ENCODE measurements at places on chromosomes 12 and 14.

GRCh38 chr14:76228138-76228537 lies 76.4 kb downstream of the GPATCH2L start:
- no peak for DNase-seq

- no peak for DNase-seq
Measured at GRCh38 chr14:95341115-95341514, 21.4 kb upstream of the CLMN start.

GRCh38 chr14:95523815-95524448 lies 7.5 kb upstream of the SYNE3 start:
- no peak for DNase-seq

- DNase-seq, result no peak
Measured at GRCh38 chr12:48796976-48797375, 8.1 kb upstream of the ADCY6 start.

GRCh38 chr12:113919791-113920190 lies 46.3 kb downstream of the RBM19 start:
- DNase-seq, result no peak

DNA sequence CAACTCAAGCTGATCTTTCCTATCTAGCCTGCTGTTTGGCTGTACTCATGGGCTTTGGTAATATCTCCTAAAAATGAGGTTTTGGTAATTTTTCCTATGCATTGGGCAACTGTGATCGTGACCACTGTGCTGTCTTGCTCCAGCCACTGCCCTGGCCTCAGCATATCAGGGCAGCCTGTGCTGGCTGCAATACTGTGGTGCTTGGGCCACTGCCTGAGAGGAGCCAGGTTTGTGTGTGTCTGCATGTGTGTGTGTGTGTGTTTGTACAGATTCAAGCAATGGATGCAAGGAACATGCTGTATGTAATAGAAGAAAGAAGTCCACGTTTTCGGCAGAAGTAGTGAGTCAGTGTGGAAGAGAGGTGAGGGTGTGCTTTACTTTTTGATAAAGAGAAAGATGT lies 13.0 kb downstream of the ERG28 start:
- DNase-seq, result peak; percentile 2

DNA sequence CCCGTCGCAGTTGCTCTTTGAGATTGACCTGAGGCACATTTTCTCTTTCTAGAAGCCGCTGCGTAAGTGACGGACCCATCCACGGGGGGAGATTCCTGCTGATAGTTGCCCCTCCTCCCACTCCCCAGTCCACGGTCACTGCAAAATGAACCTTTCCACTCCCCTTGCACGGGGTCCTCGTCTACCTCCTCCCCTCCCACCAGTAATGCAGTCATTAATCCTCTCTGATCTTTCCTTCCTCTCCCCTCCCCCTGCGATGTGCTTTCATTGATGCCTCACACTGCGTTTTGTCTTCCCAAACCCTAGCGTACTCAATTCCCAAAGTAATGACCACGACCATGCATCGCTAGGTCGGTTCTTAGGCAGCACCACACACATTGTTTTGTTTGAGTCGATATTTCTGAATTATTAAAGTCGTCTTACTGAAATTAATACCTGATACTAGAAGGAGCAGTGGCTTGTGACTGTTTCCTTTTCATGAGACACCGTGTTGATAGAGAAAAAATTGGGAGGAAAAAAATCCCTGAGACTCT lies 857 bp downstream of the ETNK1 start:
- DNase-seq, result peak; percentile 38

DNA sequence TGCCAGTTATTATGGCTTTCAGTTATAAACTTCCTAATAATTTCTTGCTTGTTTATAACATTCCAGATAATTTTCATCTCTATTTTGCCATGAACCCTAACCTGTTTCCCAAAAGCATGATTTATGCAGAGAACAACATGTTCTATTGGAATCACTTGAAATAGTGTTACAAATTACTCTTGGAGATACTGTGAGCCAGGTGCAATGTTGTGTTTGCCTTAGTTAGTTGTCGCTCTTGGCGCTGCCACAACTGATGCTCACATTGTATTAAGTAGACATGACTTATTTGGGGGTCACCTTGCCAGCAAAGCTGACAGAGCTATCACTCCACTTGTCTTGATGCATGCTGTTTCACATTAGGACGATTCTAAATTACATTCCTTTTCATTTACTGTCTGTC lies 49.4 kb downstream of the TSPAN8 start:
- no peak for DNase-seq

DNA sequence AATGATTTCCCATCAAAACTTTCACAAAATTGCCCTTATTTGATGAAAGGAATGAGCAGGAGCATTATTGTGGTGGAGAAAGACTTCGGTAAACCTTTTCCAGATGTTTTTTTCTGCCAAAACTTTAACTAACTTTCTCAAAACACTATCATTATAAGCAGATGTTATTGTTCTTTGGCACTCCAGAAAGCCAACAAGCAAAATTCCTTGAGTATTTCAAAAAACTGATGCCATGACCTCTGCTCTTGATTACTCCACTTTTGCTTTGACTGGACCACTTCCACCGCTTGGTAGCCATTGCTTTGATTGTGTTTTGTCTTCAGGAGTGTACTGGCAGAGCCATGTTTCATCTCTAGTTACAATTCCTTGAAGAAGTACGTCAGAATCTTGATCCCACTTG lies 29.7 kb upstream of the RAB21 start:
- no peak for DNase-seq

DNA sequence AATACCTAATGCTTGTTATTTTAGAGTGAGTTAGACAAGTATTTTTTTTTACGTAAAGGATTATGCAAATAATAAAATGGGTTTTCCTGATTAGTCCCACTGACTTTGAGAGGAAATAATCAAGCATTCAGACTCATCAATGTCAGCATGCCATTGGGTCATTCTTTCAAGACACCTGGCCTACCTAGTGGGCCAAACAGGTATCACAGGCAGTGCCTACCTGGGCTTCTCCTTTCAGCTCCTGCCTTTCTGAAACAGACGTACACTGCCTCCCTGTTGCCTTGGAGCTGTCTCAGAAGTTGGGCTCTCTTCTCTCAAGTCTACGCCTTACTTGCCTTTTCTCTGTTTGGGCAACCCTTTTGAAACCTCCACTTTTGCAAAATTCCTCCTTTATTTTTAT lies 545.6 kb downstream of the SNAPC1 start:
- DNase-seq, result no peak

DNA sequence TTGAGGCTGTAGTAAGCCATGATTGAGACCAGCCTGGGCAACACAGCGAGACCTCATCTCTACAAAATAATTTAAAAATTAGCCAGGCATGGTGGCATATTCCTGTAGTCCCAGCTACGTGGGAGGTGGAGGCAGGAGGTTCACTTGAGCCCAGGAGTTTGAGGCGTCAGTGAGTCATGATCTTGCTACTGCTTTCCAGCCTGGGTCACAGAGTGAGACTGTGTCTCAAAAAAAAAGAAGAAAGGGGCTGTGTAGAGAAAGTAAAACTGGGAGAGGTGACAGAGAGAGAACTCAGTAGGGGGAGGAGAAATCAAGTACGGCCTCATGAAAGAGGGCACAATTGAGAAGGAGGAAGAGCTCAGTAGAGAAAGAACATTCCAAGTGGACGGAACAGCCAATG lies 12.4 kb downstream of the TECPR2 start:
- DNase-seq, result no peak

DNA sequence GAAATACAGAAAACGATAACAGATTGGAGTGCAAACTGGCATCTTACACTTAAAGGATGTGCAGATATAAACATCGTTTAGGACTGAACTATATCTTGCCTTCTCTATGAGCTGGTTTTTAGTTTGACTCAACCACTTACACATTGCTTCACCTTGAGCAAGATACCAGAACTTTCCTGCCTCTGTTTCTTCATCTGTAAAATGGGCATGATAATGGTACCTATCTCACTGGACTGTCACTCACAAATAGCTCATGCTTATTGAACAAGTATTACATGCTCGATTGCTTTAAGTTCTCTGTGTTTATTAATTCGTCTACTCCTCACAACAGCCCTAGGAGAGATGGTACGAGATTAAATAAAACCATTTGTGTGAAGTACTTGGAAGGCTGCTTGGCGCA lies 7.7 kb downstream of the FZD10 start:
- DNase-seq, result no peak

DNA sequence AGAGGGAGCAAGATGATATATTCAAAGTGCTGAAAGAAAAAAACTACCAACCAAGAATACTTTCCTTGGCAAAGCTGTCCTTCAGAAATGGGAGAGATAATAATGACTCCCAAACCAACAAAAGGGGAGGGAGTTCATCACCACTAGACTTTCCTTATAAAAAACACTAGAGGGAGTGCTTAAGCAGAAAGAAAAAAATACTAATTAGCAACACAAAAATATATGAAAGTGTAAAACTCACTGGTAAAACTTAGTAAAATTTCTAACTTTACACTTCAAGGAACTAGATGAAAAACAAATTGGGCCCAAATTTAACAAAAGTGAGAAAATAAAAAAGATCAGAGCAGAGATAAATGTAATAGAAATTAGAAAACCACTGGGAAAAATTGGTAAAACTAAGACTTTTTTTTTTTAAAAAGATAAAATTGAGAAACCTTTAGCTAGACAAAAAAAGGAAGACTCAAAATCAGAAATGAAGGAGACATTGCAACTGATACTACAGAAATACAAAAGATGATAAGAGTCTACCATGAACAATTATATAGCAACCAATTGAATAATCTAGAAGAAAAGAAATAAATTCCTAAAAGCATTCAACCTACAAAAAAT lies 60.4 kb upstream of the FAR2 start:
- no peak for DNase-seq

- no peak for DNase-seq
Measured at GRCh38 chr12:72267974-72268373, 4.2 kb upstream of the TRHDE start.

- no peak for DNase-seq
Measured at GRCh38 chr14:66345986-66346385, 140.2 kb upstream of the CCDC196 start.

- DNase-seq, result no peak
Measured at GRCh38 chr12:103877288-103877687, 36.3 kb upstream of the NT5DC3 start.

- DNase-seq, result no peak
Measured at GRCh38 chr12:132268674-132269073, 60.7 kb downstream of the GALNT9 start.

GRCh38 chr14:74265301-74265965 lies 26.2 kb downstream of the VSX2 start:
- no peak for DNase-seq

DNA sequence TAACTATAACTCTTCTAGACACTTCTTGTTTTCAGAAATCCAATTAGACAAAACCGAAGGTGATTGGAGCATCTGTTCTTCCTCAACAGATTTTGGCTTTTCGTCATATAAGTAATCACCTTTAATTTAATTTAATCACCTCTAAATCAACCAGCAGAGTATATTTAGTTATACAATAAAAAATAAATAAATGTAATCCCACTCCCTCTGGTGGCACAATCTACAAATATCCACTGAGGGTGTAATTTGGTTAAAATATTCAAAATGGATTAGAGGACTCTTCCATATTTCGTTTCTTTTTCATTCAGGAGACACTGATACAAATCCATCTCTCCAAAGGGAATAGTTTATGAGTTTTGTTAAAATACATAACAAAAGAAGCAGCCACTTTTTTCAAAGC lies 18.3 kb upstream of the SLC35F4 start:
- DNase-seq, result no peak

DNA sequence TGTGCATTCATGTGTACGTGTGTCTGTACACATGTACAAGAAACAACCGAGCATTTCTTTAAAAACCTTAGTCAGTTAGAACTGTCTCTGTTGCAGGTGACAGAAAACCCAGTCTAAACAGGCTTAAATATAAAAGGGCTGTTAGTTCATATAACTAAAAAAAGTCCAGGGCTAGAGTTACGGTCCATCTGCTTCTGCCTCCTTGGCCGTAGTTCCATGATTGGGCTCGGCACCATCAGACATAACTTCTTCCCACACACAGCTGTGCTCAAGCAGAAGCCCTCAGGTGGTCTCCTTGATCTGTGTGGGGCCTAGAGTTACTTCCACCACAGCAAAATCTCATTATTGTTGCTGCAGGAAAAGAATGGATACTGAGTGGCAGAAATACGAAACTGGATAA lies 34.6 kb downstream of the CKB start:
- DNase-seq, result no peak

- DNase-seq, result no peak
Measured at GRCh38 chr12:106070611-106071010, 68.1 kb downstream of the NUAK1 start.

GRCh38 chr12:89392391-89392790 lies 40.1 kb upstream of the DUSP6 start:
- DNase-seq, result no peak

- DNase-seq, result no peak
Measured at GRCh38 chr14:34853041-34853440, 22.1 kb downstream of the BAZ1A start.

DNA sequence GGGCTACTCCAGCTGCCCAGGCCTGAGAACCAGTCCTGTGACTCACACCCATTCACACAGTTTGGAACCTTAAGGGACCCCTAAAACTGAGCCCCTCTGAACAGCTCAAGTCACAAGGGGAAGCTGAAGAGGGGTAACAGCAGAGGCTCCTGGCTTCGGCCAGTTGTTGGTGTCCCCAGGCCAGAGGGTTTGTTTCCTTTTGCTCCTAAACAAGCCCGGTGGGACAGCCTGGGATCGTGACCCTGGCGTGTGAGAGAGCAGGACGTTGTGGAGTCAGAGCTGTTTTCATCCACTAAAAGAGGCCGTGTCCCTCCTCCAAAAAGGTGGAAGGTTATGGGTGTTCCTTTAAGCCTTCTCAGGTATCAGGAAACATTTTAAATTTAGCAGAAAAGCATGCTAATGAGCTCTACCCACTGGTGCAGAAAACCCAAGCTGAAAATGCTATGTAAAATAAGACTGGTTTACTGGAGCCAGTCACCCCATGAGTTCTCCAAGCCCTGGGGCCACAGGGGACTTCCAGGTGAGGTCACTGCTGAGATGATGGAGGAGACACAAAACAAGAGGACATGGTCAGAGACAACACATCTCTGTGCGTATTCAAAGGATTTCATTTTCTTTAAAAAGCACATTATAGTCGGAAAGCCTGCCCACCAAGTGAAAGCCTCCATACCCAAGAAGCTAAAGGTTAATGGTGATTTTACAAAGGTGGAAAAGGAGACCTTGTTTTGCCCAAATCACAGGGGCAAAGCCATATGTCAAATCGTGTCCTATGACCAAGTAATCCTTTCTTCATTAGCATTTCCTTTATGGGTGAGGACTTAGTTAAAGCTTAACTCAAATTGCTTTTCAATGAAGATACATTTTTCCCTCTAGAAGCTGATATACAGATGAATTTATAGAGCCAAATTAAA lies 14.1 kb downstream of the PRKAB1 start:
- no peak for DNase-seq

GRCh38 chr14:77782202-77782601 lies 17.7 kb upstream of the ADCK1 start:
- no peak for DNase-seq

DNA sequence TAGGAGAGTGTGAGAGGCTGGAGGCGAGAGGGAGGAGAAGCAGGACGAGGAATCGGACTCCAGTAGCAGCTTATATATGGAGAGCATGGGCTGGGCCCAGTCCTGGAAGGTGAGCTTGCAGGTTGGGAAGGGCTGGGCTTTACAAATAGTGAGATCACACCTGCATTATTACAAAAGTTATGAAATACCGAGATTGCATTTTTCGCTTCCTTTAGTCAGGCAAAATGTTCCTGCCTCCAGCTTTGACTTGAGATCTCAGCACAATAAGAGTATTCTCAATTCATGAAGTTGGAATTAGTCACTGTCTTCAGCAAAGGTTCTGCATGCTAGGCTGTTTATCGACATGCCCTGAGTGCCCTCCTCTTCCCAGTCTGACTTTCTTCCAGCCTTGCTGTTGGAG lies at the start of gene KRT6B:
Gene KRT6B, minus strand, starts transcription at position 46 of the 400 bp plus-strand sequence. CDS start 68 bp downstream, outside the sequence.
- DNase-seq, result no peak

GRCh38 chr14:55578511-55578910 lies 1.5 kb upstream of the KTN1 start:
- no peak for DNase-seq

Measured in MG63 (cell line).